Activated CD4-positive, alpha-beta T cell treated with anti-CD3 and anti-CD28 coated beads for 36 hours (primary cell): ENCODE measurements at places on chromosomes 13 and 19.

DNA sequence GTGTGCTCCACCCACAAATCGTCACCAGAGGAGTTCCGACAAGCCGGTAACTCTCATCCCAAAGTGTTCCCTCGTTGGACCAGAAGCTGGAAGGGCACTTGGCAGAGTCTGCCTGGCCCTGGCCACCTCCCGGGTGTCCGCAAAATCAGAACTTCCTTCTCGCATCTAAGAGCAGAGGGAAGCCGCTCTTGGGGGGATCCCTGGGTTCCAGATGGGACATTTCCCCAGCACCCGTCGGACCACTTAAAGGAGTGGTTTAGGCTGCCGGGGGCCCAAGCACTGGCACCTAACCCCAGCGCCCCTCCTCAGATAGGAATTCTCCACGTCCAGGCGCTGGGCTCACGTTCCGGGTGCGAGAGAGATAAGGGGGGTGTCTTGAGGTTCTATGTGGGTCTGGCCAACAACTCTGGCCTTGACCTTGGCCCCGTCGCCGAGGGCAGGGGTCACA, 857 bp upstream of the MAP2K7 start:
- no peak for DNase-seq

DNA sequence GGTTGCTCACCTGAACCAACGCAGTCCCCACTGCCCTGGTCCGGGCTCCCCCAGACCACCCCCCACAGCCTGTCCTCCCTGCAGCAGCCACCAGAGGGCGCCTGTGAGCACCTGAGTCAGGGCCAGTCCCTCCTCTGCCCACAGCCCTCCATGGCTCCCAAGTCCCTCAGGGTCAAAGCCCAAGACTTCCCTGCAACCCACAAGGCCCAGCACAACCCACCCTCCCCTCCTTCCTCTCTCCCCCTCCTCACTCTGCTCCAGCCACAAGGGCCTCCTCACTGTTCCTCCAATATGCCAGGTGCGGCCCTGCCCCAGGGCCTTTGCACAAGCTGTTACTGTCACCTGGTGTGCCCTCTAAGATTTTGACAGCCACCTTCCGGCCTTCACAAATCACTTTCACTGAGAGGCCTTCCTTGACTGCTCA, 10.9 kb downstream of the GNA15 start:
- DNase-seq, result peak; percentile 83

GRCh38 chr19:8423817-8424223, 10.7 kb downstream of the MARCHF2 start:
- no peak for DNase-seq

- peak; percentile 19 for DNase-seq
Observed at GRCh38 chr19:37931881-37932655, 25.1 kb downstream of the SIPA1L3 start.

DNA sequence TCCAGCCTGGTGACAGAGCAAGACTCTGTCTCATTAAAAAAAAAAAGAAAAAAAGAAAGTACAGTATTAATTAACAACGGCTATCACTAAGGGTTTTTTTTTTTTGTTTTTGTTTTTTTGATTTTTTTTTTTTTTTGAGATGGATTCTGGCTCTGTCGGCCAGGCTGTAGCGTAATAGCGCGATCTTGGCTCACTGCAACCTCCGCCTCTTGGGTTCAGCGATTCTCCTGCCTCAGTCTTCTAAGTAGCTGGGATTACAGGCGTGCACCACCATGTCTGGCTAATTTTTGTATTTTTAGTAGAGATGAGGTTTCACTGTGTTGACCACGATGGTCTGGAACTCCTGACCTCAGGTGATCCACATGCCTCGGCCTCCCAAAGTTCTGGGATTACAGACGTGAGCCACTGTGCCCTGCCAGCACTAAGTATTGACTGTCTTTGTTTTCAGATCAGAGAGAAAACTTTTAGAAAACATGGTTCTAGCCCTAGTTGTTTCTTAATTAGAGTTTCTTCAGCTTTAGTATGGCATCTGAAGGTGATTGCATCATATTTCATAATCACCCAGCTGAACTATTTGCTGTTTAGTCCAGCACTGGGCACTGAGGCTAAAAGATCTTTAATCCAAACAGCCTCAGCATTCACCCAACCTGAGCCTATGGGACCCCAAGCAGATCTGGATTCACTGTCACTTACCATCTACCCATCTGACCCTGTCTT, 2.7 kb upstream of the GATAD2A start:
- DNase-seq, result no peak

DNA sequence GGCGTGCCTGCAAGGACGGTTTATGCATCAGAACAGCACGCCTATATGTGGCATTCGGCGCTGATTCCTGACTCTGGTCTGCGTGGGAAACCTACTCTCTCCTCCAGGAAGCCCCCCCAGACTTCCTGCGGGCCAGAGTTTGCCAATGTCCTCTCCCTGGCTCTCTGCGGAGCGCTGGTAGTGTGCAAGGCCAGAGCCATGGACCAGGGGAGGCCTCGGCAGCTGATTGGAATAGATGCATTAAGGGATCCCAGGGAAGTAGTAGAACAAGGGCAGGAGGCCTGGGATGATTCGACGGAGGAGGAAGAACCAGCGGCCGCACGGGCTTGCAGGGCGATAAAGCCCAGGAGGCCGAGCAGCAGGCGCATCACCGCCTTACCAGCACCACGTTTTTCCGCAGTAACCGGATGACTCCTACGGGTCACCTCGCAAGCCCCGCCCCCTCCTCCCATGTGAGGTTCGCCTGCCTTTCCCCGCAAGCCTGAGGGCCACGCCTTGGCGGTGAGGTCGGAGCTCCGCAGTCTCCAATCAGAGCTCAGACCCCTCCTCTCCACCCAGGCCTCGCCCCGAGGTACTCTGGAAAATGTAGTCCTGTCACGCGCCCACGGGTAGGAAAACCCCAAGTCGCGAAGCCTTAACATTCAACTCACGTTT, 5.0 kb downstream of the CLEC11A start:
- DNase-seq, result peak; percentile 96

DNA sequence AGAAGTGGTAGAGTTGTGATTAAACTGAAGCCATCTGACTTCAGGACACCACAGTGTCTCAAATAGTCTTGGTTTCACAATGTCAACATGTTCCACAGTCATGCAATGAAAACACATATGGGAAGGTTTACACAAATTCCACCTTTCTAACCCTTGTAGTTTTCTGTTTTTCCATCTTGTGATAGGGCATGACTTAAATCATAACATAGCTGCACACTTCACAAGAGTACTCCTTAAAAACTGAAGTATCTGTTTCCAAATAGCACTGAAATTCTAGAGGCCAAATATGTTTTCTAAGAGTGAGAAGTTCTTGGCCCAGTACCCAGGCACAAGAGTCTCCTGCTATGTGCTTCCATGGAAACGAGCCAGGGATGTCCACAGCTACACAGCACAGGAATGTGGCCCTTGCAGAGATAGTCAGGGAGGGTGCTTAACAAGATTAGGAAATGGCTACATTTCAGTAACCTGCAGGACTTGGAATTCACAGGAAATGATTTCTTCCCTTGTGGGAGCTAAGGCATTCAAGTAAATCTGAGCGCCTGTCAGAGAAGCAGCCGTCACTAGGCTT, 269.1 kb downstream of the NDFIP2 start:
- no peak for DNase-seq

- no peak for DNase-seq
Observed at GRCh38 chr13:73079359-73079758, 20.6 kb downstream of the KLF5 start.

DNA sequence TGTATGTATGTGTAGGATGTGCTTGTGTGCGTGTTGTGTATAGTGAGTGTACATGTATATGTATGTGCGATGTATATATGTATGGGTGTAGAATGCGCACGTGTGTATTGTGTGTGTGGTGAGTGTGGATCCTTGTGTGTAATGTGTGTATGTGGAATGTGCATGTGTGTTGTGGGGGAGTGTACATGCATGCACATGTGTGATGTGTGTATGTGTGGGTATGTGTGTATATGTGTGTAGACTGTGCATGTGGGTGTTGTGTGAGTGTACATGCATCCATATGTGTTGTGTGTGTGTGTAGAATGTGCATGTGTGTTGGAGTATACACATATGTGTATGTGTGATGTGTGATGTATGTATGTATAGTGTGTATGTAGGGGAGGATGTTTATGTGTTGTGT, 18.0 kb upstream of the SPACA7 start:
- DNase-seq, result no peak

DNA sequence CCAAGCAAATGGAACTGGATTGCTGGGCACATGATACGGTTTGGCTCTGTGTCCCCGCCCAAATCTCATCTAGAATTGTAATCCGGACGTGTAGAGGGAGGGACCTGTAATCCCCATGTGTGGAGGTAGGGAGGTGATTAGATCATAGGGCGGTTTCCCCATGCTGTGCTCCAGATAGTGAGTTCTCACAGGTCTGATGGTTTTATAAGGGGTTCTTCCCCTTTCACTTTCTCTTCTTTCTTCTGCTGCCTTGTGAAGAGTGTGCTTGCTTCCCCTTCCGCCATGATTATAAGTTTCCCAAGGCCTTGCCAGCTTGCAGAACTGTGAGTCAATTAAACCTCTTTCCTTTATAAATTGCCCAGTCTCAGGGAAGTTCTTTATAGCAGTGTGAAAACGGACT, 32.6 kb upstream of the MTIF3 start:
- DNase-seq, result no peak

- DNase-seq, result no peak
Observed at GRCh38 chr13:37599519-37599918, 951 bp upstream of the POSTN start.

GRCh38 chr13:49596221-49596620, 10.9 kb upstream of the RCBTB1 start:
- no peak for DNase-seq

GRCh38 chr13:25180775-25181537, 8.9 kb upstream of the AMER2 start:
- DNase-seq, result no peak

DNA sequence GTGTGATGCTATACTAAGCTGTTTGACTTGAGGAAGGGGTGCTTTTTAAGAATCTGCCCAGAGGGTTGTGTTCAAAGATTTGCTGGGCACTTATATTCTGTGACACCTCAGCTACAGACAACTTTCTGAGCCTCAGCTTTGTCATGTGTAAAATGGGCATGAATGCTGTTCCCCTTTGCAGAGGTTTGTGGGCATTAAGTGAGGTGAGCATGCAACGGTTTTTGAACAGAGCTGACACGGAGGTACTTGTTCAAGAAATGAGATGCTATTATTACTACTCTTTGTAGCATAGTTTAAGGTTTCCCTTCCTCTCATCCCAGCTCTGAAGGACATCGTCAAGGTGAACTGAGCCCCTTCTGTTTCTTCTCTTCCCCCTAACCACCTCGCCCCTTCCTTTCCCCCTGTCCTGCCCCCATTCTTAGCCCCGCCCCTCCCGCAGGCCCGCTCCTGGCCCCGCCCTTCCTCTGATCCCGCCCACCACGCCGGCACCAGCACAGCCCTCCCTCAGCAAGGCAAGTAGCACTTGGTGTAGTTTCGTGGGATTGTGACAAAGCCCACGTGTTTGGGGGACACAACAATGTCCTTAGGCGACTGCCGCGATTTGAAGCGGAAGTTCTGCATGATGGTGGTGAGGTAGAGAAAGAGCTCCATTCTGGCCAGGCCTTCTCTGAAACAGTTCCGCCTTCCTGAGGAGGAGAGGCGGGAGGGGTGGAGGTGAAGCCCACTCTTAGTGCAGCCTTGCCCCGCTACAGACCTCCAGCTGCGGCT, 26.1 kb upstream of the CYP2A7 start:
- DNase-seq, result peak; percentile 81

DNA sequence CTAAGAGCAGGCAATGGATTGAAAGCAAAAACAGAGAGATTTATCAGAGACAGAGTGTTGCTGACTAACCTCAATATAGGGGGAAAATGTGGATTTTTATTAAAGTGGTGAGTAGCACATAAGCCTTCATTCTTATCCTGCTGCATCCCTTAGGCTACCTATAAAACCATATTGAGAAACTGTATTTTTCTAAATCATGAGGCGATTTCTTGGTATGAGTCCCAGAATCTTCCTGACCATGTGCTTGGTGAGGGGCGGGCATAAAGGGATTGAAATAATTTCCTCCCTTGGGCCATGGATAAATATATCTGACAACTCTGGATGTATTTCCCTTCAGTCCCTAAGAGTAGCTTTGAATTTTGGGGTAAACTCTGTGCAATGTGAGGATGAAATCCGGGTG, 72.8 kb downstream of the EFNB2 start:
- no peak for DNase-seq
